ENCODE measurements at places on chromosomes 7 and 10.

- no peak for DNase-seq
Measured at GRCh38 chr7:157359581-157359980, 22.8 kb downstream of the DNAJB6 start.

DNA sequence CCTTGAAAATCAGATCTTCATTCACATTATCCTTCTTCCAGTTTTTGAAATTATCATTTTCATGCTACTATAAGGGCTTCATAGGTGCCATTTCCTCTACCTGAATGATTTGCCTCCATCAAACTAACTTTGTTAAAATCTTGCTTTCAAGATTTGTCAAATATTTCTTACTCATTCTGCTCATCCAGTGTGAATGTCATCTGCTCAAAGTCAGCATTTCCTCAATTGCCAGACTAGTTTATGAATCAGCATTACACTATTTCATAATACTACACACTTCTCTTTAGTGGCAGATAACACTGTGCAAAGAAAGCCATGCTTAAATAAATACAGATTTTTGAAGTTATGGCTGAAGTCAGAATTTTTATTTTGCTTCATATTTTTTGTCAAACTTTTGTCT lies 21.3 kb upstream of the LIPF start:
- no peak for DNase-seq

- DNase-seq = no peak
Measured at GRCh38 chr10:110448682-110449418, 48.9 kb upstream of the DUSP5 start.

- DNase-seq = no peak
Measured at GRCh38 chr7:151013356-151013732, 10.9 kb downstream of the ATG9B start.

DNA sequence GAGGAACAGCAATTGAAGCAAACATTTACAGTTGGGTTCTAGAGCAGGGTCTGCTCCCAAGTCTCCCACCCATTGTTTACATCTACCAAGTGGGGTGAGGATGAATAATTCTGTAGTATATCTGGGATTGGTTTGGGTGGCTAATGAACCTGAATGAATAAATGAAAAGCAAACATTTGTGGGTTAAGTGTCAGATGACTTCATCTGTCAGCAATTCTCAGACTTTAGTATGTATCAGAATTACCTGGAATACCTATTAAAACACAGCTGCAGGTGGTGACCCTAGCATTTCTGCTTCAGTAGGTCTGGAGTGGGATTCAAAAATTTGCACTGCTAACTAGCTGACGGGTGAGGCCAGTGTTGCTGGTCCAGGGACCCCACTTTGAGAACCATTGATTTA lies 18.0 kb upstream of the NPVF start:
- DNase-seq = no peak

GRCh38 chr7:141789917-141790316 lies at the start of gene TAS2R5:
Gene TAS2R5 (plus strand): TSS chr7:141790217. CDS start chr7:141790362, 145 bp downstream.
- DNase-seq = no peak

GRCh38 chr10:19843487-19843886 lies 27.3 kb downstream of the PLXDC2 start:
- no peak for DNase-seq

DNA sequence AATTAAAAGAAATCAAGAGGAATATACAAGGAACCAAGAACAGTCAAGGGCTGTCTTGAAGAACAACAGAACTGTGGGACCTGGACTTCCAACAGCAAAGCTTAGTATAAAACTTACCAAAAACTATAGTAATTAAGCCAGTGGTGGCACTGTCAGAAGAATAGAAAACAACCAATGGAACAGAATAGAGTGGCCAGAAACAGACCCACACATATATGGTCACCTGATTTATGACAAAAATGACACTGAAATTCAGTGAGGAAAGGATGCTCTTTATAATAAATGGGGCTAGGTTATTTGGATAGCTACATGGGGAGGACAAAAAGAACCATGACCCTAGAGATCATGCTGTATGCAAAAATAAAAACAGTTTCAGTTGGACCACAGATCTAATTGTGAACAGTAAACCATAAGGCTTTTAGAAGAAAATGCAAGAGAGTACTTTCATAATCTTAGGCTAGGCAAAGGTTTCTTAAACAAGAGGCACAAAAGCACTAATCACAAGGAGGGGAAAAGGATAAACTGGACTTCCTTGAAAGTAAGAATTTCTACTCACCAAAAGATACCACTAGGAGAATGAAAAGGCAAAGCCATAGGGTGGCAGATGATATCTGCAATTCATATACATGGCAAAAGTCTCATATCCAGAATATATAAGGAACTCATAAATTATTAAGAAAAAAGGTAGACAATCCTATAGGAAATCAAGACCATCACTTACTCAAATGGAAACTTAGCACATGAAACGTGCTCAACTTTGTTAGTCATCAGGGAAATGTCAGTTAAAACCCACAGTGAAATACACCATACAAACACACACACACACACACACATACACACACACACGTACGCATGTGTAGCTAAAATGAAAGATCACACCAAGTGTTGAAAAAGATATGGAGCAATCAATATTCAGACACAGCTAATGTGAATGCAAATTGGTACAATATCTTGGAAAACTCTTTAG lies 20.8 kb downstream of the HYCC1 start:
- DNase-seq = no peak

GRCh38 chr10:86220626-86221025 lies 146.0 kb downstream of the GRID1 start:
- no peak for DNase-seq

Measured in nucleus accumbens (tissue), 56 donors.